SHP77 (cell line): ENCODE measurements at places on chromosomes 3 and 15.

DNA sequence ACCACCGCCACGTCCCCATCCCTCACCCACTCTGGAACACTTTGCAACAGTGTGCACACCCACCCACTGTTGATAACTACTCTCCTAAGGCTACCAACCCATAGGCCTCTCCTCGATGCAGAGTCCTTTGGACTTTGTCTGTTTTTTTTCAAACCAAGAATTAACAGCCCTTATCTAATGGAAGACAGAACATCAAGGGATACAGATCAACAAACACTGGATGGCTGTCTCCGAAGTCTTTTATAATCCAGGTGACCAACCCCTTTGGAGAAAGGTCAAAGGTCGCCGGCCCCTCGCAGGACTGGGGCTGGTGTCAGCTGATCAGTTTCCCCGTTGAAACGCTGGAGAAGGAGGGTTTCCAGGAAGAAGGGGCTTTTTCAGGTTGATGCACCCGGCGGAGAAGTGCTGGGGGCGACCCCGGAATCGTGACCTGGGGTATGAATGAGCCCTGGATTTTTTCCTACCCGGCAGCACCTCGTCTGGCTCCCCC is 532 bp downstream of the B4GALT4 start:
- DNase-seq = peak; percentile 41

DNA sequence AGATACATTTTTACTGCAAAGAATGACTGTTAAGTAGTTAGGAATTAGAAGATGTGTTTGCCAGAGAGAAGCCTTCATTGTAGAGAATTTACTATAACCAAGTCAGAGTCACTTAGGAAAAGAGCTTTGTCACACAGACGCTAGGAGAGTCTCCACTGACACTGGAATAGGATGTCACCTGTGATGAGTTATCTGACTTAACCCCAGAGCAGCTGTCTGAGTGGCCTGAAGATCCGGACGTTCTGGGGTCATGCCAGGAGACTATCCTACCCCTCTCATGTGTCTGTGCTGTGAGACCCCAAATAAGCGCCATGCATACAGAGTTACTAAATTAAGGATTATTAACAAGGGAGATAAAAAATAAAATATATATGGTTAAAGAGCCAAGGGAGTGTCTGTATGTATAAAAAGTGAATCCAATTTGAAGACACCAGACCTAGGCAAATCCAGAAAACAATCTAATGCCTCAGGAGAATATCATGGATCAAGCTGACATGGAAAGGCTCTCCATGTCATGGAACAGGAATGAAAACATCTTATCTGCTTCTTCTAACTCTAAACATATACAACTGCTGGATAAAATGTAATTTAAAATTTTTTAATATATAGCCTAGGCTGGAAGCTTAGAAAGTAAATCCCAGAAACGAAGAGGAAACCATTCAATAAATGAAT is 43.5 kb downstream of the ITGB5 start:
- DNase-seq = no peak

DNA sequence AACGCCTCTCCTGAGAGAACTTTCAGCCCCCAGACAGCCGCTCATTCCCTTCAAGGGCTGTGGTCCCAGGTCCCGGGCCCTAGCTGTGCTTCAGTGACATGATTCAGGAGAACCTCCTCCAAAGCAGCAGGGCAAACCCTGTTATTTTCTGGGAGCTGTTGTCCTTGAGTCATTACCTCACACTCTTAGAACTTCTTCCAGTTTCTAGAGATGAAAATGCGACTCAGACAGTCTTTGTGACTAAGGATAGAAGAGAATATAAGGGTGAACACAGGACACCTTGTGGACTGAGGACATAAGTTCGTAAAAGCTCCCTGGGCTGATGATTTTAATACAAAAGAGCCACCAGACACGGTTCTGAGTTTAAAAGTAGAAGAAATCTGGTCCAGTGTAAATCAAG is 203.8 kb downstream of the RORA start:
- DNase-seq = no peak

DNA sequence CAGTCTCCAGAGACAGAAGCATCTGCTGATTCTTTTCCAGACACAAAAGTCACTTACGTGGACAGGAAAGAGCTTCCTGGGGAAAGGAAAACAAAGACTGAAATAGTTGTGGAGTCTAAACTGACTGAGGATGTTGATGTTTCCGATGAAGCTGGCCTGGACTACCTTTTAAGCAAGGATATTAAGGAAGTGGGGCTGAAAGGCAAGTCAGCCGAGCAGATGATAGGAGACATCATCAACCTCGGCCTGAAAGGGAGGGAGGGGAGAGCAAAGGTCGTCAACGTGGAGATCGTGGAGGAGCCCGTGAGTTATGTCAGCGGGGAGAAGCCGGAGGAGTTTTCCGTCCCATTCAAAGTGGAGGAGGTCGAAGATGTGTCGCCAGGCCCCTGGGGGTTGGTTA is 25.4 kb downstream of the SYNM start:
- DNase-seq = no peak

DNA sequence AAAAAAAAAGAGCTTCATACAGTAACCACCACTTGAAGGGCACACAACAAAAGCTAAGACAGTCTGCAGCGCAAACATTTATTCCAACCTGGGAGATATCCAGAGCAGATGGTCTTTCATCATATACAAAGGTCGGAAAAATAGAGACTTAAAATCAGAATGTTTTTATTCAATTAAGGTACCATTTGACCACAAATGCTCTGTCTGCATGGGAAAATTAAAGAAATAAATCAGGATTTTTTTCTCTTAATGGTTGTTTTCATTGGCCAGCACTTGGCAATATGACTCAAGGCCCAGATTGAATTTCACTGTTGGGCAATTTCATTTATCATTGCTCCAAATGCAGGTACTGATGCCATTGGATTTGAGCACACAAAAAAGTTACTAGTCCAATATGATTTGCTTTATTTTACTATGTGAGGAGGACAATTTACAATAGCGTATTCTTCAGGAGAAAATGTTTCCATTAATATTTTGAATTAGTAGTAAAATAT is 145.9 kb upstream of the AGTR1 start:
- DNase-seq = no peak

GRCh38 chr3:72655723-72656122 is 192.5 kb downstream of the SHQ1 start:
- DNase-seq = no peak

GRCh38 chr3:134797057-134797740 is 2.1 kb downstream of the EPHB1 start:
- DNase-seq = no peak

- DNase-seq = peak; percentile 20
Measured at GRCh38 chr3:86990734-86991481, at the start of gene VGLL3. TSS of gene VGLL3 (minus strand) at chr3:86991149. CDS start at chr3:86990743, 406 bp downstream.

DNA sequence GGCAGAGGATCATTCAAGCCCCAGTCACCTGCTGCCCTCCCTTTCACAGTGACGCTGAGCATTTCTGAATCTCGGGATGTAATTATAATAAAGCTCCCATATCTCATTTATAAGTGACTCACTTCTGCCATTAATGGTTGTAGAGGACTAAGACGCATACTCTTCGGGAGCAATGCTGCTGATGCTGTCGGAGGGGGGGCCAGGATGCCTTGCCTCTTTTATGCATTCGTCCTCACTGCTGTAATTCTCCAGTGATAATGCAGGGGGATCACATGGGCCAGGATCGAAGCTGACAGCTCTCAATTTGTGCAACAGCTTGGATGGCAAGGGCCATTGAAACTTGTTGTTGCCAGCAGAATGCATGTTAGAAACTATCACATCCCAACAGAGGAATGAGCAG is 3.1 kb downstream of the HRH1 start:
- DNase-seq = no peak

GRCh38 chr3:138914870-138915502 is 32.0 kb downstream of the FOXL2 start:
- DNase-seq = peak; percentile 59

DNA sequence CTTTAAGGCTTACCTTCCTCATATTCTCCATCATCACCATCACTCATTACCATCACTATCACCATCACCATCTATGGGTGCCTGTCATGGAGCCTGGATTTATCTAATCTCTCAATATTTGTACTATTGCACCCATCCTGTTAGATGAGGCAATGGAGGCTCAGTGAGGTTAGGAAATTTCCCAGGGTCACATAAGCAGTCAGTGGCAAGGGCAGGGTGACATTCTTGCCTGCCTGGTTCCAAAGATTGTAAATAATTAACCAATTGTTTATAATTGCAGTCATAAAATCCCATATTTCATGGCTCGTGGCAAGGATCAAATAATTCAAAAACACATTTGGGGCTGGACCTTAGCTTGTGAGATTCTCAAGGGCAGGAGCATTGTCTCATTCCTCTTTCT is 55.2 kb downstream of the MGLL start:
- no peak for DNase-seq

DNA sequence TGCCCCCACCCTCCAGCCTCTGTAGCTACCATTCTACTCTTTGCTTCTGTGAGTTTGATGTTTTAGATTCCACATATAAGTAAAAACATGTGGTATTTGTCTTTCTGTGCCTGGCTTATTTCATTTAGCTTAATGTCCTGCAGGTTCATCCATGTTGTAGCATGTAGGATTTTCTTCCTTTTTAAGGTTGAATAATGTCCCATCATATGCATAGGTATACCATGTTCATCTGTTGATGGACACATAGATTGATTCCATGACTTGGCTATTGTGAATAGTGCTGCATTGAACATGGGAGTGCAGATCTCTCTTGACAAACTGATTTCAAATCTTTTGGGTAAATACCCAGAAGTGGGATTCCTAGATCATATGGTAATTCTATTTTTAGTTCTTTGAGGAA is 11.8 kb downstream of the THSD4 start:
- DNase-seq = no peak

- DNase-seq = peak; percentile 7
Measured at GRCh38 chr3:166052440-166052839, 215.2 kb upstream of the BCHE start.

DNA sequence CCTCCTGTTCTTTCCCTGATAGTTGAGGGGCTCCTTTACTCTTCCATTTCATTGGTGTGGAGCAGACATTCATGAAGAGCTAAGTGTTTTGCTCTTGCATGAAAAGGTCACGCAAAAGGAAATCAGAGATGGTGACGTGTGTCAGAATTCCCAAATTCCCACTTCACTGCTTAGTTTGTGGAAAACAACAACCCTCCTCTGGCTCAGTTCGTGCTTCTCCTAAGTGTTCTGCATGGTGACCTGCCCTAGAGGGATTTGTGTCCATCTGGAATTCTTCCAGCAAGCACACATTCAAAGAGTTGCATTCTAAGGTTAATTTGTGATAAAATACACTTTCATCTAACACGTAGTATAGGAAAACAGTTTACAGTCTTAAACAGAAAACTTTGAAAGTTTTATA is 95.6 kb downstream of the IMPG2 start:
- no peak for DNase-seq

GRCh38 chr3:176935194-176935888 is 261.9 kb downstream of the TBL1XR1 start:
- DNase-seq = no peak

GRCh38 chr15:62469874-62470688 is 305.0 kb upstream of the C2CD4B start:
- DNase-seq = no peak

DNA sequence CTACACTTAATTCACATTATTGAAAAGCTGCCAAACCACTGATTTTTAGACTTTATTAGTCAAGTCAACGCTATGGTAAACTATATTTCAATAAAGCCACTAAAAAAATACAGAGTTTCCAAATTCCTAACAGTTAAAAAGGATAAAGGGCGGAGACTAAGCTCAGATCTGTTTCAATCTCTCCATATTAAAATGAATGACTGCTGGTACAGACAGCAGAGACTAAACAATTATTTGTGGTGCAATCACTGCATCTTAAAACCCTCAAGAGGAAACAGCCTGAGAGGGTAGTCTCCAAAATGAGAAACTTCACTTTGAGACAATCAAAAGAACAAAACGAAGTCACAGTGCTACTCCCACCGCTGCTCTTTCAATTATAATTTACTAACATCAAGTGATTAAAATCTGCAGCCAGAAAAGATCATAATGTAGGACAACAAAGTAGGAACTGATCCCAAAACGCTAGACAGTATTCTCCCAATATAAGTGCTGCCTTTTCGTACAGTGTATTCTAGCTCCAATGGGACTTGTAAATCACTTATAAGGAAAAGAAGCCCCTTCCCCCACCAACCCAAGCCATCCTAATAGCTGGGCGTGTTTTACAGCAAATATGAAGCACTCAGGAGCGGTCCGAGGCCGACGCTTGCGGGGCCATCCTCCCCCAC is 1.2 kb downstream of the UBP1 start:
- no peak for DNase-seq

DNA sequence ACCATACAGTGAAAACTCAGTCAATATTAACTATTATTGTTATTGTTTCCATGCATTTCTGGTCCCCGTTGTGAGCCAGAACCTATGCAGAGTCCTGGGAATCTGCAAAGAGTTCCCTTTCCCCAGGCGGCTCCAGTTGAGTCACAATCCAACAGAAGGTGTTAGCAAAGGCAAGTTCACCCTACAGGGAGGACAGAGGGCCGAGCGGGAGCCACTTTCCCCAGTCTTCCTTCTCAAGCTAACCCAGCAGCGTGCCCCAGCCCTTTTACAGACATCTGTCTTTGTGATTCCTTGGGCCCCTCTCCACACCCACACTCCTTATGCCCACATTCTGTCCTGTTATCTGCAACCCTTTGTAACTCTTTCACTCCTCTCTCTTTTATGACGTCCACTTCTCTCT is 13.1 kb upstream of the LTF start:
- no peak for DNase-seq
